Stimulated activated CD4-positive, alpha-beta T cell treated with anti-CD3 and anti-CD28 coated beads, Interleukin-1b, Interleukin-23, amount 100 ng/mL, for 1 hour (primary cell): ENCODE measurements at places on chromosomes 6 and 20.

GRCh38 chr6:166852451-166852975, 103.8 kb downstream of the RNASET2 start:
- DNase-seq, result no peak

- peak; percentile 53 for DNase-seq
Observed at GRCh38 chr20:59495894-59496510, 108.3 kb upstream of the PHACTR3 start.

DNA sequence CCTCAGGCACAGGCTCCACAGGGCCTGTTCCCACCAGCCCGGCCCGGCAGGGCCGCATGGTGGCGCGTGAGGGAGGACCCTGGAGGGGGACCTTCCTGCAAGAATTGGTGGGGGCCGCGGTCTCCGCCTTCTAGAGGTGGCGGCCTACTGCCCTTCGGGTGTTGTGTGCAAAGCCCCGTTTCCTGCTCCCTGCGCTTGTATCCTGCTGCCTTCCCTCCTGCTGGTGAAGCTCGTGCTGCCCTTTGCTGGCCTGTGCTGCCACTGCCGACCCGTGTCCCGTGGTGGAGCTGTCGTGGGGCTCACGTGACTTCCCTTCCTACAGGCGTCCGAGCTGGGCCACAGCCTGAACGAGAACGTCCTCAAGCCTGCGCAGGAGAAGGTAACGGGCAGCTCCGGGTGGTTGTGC, 8.4 kb upstream of the COL20A1 start:
- DNase-seq, result no peak

GRCh38 chr6:167295495-167296292, 4.6 kb downstream of the UNC93A start:
- no peak for DNase-seq

- DNase-seq, result no peak
Observed at GRCh38 chr6:18601516-18602020, 214.4 kb downstream of the RNF144B start.

- no peak for DNase-seq
Observed at GRCh38 chr20:57582432-57583288, 21.8 kb downstream of the PCK1 start.

DNA sequence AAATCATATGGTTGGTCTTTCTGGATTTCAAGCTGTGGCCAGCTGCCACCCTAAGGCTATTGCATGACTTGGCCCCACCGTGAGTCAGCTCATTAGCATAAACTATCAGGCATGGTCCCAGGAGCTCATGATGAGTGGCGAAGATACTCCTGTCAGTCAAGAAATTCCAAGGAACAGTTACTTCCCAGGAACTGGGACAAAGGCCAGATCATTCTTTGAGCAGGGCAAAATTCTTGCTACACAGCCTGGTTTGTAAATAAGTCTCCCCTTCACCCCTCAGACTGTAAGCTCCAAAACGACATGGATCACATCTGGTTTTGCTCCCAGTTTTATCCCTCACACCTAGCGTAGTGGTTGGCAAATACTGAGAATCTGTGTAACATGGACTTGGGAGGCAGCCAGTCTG, 33.0 kb upstream of the KIAA1586 start:
- DNase-seq, result no peak

DNA sequence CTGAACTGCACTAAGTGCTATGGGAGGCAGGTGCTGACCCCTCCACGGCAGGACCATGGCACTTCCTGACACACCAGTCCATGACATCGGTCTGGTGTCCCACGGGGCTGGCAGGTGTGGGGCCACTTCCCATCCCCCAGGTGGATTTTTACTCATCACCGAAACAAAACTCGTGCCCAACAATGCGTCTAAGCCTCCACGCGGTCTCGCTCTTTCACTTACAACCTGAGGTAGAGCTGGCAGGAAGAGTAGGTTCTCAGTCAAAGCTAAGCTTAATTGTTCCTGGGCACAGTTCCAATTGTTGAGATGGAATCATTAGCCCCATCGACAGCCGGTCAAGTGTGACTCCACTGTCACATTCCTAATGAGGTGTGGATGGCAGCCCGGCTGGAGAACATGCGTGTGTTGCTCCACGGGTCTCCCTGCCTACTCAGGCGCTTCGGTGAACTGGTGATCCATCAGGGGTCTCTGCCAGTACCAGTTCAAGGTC, 125.7 kb downstream of the SLC23A2 start:
- DNase-seq, result no peak

- DNase-seq, result no peak
Observed at GRCh38 chr6:55822815-55823214, 52.6 kb downstream of the BMP5 start.

DNA sequence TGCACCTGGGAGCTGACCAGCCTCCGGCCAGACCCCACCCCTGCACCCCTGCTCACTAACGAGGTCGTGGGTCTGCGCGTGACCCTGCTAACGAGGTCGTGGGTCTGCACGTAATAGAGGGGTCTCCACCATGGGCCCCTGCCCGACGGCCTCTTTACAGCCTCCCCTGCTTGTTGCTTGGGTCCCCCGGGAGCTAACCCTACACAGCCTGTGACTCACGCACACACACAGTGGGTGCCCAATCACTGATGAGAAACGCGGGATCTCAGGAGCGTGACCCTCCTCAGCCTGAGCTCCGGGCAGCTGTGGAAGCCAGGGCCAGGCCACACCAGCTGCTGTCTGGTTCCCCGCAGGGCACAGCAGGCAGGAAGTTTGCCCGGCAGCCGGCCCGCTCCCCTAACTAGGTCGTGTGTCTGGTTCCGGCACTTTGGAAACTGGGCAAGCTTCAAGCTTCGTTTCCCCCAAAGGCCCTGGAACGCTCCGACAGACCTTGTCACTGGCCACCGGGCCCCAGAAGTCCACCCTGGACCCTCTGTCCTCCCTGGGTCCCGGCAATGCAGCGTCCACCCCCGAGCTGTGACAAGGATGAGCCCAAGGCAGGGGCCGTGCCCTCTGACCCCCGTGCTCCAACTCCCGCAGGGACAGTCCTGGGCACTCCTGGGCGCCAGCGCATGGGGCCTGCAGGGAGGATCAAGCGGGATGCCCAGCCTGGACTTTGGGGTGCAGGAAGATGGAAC, 767 bp downstream of the PTK6 start:
- DNase-seq, result no peak

- DNase-seq, result no peak
Observed at GRCh38 chr6:111651185-111652034, 45.7 kb upstream of the TRAF3IP2 start.

DNA sequence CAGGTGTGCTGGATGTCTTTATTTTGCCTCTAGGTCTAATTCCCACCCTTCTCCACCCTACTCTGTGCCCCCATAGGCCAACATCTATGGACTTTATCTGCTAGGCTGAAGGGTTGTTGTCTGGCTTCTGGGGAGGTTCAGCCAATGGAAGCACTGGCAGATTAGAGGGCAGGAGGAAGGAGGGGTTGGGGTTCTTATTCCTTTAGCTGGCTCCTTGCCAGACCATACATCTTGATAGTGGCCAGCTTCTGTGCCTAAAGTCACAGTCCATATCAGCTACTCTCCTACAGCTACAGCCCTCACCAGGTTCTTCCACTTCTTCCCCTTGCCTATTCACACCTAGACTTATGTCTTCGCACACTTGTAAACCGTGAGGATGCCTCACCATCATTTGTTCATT, 41.1 kb downstream of the ROS1 start:
- no peak for DNase-seq

DNA sequence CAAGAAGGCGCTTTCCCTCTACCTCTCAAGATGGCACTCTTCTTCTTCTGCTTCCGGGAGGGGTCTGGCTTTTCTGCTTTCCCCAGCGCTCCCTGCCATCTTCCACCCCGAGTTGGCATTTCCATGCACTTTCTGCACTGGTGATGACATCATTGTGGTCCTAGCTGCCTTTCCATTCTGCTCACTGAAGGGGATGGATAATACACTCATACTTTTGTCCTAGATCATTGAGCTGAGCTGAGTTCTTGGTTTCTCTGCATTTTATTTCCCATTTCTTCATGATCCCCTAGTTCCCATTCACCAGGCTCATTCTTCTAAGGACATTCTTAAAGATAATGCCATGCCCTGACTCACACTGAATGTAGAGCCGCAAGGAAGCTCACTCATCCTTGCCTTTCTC, 96.7 kb downstream of the EDN1 start:
- DNase-seq, result no peak

DNA sequence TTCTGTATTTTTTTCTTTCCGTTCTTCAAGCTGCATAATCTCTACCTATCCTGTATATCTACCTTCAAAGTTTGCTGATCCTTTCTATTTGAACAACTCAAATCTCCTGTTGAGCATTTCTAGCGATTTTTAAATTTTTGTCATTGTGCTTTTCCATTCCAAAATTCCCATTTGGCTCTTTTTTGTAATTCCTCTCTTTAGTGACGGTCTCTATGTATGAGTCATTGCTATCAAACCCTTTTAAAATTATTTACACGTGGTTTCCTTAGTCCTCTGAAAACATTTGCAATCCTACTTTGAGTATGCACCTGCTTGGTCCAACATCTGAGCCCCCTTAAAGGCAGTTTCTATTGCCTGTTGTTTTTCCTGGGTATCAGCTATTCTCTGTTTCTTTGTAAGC, 100.5 kb upstream of the FOXC1 start:
- no peak for DNase-seq

DNA sequence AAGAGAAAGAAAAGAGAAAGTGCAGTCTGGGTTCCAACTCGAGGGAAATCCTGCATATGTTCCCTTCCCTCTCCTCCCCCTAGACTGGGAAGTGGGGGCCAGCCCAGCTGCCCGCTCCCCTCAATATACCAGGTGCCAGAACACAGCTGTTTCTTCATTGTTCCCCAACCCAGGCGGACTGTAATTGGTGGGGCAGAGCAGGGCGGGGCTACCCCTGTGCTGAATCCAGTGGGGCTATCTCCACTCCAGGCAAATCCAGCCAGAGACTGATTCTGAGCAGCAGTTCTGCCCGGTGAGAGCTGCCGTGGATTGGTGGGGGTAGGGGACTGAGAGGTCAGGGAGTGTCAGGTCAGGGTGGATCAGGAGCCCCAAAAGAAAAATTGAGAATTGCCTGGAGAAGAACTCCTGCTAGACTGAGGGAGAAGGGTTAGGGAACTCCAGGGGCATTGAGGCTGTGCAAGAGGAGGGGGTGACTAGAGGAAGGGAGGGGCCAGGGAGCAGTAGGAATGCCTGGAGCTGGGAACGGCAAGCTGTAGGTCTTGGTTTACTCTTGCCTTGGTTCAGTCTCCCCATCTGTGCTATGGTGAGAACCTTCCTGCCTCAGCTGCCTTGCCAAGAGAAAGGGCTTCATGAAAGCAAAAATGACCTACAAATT, at the start of gene MYMX:
Gene MYMX (plus strand): TSS at position 250 of the 655 bp plus-strand sequence. CDS start 546 bp downstream, outside the sequence.
- no peak for DNase-seq

GRCh38 chr6:115460913-115461312, 599.8 kb downstream of the FRK start:
- DNase-seq, result no peak

DNA sequence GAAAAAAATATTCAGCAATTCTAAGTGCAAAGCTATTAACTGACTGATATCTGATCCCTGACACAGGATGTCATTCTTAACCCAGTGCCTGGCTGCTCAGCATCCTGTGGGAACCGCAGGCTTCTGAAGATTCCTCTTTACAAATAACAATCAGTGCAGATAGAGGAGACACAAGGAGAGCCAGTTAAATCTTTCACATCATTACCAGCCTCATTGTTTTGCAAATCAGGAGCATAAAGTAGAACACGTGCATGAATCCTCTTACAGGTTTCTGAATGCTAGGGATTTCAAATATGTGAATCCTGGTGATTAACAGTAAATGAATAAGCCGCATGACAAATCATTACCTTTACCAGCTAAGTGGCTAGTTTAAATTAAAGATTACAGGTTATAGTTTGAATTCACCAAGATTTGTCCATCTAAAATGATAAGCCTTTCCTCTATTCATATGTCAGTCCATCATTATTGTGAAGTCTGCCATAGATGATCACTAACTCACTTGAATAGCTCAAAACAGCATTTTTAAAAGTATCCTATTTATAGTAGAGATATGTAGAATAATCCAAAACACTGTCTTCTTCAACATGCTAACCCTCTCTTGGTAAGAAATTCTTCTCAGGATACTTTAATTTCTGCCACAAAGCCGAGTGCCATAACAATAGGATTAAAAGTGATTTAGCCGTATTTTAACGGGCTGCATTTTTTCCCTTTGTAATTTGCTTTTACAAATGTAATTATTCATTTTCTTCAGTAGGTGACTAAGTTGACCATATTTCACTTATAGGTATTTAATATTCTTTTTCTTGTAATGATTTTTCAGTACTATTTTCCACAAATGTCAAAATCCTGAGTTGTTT, 367.3 kb upstream of the EPHA7 start:
- no peak for DNase-seq

DNA sequence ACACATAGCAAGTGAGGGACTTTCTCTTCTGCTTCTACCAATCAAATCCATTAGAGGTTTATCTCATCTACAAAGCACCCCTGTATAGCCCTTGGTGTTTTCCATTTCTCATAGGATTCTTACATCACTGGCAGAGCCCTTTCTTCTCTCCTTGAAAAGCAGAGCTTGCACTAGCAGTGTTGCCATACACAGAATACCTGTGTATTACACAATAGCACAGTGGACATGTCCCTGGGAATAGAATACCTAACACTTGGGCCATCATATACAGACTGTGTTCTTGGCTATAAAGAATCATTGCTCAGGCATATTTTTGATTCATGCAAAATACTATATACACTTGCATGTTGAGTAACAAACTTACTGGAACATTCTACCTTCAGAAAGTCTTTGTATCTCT, 582.0 kb downstream of the KIF16B start:
- no peak for DNase-seq

- DNase-seq, result no peak
Observed at GRCh38 chr6:72631480-72631879, 9.6 kb downstream of the KCNQ5 start.

GRCh38 chr6:82775361-82775760, 290.3 kb downstream of the UBE3D start:
- DNase-seq, result no peak
